NCI-H774 (cell line): ENCODE measurements at places on chromosomes 6 and 20.

GRCh38 chr6:25202504-25202903 lies 76.7 kb upstream of the CARMIL1 start:
- no peak for DNase-seq

- no peak for DNase-seq
Observed at GRCh38 chr6:43052842-43053544, 658 bp downstream of the CUL7 start.

DNA sequence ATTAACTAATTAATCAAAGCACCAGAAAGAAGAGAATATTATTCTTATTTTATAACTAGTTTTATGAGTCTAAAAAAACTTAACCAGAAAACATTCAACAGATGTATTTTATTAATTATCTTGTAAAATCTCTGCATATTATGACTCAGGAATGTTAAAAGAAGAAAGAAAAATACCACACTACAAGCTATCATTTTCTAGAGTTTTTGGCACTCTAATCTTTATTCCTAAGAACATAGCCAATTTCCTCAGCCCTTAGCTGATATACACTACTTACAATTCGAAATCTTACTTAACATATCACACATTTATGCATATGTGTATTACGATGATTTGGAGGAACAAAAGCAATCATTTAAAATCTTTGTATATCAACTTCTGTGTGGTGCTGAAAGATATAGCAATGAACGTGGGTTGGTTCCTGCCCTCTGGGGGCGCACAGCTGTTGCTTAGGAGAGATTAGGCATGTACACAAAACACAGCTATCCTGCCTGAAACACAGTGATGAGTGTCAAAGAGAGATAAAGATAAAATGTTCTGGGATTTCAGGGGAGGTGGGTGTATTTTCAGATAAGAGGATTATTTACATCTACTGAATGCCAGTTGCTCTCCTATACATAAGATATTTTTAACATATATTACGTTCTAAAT lies 404.5 kb downstream of the SYNE1 start:
- no peak for DNase-seq

DNA sequence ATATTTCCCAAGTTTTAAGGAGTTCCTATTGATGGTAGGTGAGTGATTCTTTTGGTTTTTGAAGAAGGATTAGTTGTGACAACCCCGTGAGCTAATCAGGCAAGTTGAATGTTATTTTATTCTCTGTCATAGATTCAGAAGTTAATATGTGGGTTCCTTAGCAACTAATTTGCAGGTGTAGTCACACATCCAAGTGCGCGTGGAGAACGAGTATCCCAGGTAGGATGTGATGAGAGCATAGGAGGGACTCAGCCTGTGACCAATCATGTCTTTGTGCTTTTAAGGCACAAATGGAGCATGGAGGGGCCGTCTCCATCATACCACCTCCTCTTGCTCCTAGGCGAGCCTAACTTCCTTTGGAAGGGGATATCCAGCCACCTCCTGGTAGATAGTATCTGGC lies 41.1 kb downstream of the PPP1R14C start:
- no peak for DNase-seq

DNA sequence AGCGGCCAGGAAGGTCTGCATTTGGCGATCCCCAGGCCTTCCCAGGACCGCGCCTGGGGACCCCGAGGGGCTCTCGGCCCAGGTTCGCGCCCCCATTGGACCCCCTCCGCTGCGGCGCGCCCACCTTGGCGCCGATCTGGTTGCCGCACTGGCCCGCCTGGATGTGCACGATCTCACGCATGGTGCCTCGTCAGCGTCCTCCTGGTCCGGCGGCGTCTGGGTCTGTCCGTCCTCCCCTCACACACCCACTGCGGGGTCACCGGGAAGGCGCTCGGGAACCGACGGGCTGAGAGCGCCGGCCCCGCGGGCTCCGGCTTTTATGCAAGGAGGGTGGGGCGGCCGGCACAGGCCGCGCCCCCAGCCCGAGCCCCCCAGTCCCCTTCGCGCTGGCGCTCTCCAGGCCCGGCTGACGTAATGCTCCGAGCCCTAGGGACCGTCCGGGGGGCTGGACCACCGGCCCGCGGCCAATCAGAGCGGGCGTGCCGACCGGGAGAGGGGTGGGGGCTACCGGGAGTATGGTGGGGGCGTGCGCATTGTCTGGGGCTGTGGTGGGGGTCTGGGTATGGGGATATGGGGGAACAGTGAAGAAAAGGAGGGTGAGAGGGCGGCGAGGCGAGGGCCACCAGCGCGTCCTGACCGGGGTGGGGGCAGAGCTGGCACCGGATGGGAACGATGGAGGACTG lies at the start of gene TUBB2B:
TUBB2B (minus strand) TSS at position 291 of the 683 bp plus-strand sequence; CDS start at position 181, 110 bp downstream.
- peak; percentile 94 for DNase-seq

- DNase-seq = no peak
Observed at GRCh38 chr6:134719911-134720310, 230.0 kb downstream of the ALDH8A1 start.

DNA sequence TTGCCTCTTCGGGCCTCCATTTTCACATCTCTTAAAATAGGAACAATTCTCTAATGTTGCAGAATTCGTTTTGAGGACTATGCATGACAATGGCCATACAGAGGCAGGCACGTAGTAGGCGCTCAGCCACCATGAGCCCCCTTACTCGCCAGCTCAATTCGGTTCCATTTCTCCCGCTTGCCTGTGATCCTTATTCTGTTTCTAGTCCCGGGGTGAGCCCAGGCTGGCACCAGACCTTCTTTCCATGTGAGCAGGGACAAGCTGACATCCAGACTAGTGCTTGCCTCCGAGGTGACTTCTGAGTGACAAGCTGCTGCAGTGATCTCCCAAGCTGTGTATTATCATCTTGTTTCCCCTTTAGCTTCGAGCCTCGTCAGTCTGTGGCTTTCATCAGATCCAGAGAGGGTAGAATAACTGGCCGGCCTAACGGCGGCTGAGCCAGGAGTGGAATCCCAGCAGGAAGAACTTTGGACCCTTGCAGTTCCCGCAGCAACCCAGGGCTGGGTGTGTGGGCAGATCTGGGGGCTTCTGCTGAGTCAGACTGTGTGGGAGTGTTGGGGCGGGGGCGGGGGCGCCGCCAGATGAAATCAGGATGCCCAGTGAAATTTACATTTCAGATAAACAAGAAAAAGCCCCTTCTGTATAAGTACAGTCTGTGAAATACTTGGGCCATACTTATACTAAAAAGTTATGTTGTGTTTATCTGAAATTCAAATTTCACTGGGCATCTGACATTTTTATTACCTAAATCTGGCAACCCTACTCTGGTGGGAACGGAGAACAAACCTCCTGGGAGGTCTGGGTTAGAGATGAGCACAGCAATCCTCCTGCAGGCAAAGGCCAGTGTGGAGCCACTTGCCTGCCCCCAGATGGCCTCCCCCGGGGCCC lies 10.9 kb downstream of the BANF2 start:
- no peak for DNase-seq

- no peak for DNase-seq
Observed at GRCh38 chr6:129732542-129732941, 22.6 kb upstream of the ARHGAP18 start.

DNA sequence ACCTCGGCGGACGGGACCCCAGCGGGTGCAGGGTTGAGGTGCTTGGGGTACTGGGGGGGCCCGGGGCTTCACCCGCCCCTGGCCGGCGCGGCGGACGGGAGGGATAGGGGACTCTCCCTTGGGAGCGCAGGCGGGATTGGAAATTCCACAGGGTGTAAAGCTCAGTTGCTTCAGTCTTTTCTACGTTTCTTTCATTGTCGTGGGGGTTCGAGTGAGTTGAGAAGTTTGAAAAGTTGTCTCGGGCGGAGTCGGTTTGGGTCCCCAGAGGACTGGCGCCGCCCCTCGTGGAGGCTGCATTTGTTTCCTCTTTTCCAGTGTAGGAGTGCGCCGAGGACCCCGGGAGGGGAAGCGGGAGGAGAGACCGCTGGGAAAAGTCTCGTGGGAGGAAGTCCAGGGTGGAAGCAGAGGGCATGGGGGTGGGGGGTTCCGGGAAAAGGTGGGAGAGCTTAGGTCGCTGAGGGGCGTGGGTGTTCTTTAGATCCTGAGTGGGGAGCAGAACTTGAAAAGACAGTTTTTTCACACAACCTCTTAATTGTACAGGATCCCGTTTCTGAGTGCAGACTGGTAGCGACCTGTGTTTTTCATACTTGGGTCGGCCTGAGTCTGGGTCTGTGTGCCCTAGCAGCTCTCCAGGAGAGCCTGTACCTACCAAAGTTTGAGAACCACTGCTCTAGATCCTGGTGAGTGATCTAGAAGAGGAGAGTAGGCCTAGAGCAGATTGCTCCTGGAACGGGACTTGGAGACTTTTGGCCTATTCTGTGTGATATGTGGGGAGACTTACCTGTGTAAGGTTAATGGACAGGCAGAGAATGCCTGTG lies 495 bp downstream of the FAM83B start:
- DNase-seq = no peak

DNA sequence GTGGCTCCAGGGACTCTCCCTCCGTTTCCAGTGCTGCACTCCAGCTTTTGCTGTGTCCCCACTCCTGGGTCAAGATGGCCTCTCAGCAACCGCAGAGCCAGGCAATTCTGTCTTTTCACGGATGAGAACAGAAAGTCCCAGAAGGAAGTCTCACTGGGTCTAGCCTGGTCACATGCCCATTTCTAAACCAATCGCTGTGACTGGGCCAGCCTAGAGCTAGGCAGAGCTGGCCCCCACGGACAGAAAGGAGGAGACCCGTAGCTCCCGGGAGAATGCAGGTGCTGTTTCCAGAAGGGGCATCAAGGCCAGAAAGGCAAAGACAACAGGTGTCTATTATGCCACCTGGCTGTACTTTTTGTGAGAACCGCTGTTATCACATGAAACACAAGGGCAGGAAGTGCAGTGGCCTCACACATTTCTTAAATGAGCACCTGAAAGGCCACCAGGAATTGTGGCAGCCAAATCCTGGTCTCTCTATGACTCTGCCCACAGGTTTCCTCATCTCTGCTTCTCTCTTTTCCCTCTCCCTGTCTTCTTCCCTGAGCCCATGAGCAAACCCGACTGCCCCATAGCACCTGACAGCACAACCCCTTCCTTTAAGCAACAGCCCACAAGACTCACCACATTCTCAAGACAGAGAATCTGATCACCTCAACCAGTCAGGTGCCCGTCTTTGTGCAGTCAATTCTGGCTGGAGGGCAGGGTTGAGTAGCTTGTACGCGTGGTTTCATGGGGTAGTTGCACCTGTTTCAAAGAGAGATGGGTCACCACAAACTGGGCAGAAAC lies 37.1 kb upstream of the B4GALT5 start:
- DNase-seq = no peak

DNA sequence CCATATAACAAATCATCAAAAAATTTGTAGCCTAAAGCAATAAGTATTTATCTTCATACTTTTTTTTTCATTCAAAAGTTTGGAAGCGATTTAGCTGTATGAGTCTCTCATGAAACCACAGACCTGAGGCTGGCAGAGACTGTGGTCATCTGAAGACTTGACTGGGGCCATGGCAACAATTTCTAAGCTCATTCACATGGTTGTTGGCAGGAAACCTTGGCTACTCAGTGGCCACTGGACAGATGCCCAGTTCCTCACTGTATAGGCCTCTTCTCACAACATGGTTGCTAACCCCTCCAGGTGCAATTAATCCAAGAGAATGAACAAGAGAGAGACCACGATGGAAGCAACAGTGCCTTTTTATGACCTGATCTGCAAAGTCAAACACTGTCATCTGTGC lies 235.9 kb downstream of the BTBD3 start:
- peak; percentile 43 for DNase-seq

GRCh38 chr20:21936720-21937380 lies 231.4 kb downstream of the PAX1 start:
- no peak for DNase-seq

- no peak for DNase-seq
Observed at GRCh38 chr6:109872549-109872948, 105.6 kb upstream of the GPR6 start.

GRCh38 chr6:46357591-46357990 lies 133.7 kb downstream of the RCAN2 start:
- DNase-seq = no peak

GRCh38 chr6:42217157-42217518 lies 523 bp downstream of the MRPS10 start:
- no peak for DNase-seq

DNA sequence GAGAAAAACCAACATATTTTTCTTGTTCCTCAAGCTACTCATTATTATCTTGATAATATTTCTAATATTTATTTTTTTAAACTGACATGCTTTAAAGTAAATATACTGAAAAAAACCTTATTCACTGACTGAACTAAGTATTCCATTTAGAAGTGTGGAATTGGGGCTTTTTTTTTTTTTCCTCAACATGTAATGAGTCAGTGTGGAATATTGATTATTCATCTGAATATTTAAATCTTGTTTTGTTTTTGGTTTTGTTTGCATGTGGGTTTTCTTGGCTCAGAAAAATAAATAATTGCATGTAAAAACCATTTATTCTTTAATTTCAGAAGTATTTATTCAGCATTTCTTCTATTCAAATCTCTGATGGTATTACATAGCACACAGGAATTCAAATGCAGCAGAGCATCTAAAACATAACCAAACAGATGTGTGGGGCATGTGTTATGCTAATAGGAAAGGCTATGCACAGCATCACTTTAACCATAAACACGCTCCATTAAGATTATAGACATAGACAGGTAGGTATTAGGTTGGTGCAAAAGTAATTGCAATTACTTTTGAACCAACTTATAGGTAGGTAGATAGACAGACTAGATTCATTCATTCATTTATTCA lies 166.5 kb downstream of the PLCB1 start:
- DNase-seq = no peak

GRCh38 chr6:161050134-161050765 lies 58.7 kb downstream of the MAP3K4 start:
- no peak for DNase-seq

DNA sequence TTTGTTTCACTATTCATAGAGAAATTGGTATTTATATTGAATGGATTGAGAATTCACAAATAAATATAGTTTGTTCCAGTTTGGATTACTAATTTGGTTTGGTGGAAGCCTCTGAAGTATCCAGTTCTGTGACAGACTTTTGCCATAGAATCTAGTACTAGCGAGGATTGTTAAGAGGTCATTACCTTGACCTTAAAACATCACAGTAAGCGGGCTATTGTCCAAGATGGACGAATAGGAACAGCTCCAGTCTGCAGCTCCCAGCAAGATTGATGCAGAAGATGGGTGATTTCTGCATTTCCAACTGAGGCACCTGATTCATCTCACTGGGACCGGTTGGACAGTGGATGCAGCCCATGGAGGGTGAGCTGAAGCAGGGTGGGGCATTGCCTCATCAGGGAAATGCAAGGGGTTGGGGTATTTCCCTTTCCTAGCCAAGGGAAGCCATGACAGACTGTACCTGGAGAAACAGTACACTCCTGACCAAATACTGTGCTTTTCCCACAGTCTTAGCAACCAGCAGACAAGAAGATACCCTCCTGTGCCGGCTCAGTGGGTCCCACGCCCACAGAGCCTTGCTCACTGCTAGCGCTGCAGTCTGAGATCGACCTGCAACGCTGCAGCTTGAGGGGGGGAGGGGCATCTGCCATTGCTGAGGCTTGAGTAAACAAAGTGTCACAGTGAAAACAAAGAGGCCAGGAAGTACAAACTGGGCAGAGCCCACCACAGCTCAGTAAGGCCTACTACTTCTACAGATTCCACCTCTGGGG lies 66.4 kb upstream of the NEDD9 start:
- DNase-seq = no peak

DNA sequence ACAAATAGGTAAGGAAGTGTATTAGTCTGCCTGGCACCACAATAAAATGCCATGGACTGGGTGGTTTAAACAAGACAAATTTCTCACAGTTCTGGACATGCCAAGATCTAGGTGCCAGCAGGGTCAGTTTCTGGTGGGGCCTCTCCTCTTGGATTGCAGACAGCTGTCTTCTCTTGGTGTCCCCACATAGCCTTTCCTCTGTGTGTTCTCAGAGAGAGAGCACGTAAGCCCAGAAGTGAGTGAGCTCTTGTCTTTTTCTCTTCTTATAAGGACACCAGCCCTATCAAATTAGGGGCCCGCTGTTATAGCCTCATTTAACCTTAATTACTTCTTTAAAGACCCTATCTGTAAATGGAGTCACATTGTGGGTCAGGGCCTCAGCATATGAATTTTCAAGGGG lies 28.3 kb downstream of the SMPDL3A start:
- DNase-seq = peak; percentile 44
